Stimulated activated CD4-positive, alpha-beta T cell treated with anti-CD3 and anti-CD28 coated beads, Interleukin-4, amount 100 ng/mL, for 24 hours (primary cell): ENCODE measurements at places on chromosomes 4 and X.

DNA sequence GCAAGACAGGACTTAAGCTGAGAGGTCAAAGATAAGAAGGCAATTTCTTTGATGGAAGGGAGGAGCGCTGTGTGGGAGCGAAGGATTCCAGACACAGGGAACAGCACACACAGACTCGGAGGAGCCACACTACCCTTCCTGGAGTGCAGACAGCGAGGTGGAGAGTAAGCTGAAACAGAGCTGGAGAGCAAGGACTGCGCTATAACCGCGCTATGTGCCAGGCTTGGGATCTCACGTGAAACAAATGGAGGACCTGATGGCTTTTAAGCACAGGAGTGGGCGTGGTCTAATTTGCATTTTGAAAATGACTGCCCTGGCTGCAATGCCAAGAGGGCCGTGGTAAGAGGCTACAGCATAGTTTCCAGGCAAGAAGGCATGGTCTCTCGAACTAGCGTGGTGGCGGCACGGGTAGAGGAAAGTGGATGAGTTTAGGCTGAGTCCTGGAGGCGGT, 113.9 kb upstream of the SORBS2 start:
- DNase-seq: no peak

- DNase-seq: no peak
These were observed 138.4 kb downstream of the GLRA3 start for GRCh38 chr4:174690665-174691064.

DNA sequence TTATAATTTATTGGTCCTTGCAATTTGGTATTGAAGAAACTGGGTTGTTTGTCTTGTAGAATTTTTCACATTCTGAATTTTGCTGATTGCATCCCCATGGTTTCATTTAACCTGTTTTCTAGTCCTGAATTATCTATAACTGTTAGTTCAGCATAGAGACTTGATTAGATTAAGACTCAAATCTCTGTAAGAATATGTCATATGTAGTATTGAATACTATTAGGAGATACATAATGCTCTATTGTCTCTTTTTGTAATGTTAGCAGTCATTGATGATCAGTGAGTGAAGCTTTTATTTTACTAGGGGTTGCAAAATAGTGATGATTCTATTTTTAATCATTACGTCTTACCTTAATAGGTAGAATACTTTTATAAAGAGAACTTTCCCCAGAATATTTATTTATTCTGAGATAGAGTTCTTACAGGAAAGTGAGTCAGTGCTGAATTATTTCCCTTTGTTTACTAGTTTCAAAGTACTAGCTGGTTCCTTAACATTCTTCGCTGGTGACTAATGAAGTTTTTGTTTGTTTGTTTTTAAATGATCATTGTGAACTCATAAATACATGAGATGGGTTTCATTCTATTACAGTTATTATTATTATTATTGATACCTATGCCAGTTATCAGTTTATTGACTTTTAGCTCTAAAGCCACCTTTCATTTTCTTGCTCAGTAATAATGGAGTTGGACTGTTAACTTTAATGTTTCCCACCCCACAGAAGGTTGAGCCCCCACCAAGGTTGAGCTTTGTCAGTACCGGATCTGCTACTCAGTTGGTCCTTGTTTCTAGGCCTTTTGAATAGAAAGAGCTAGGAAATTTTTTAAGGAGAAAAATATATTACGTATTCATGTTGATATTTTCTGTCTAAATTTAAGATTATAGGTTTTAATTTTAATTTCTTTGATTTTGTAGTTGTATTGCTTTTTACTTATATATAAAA, 102.3 kb downstream of the LARP1B start:
- DNase-seq: no peak

- no peak for DNase-seq
These were observed 107.5 kb downstream of the GLUD2 start for GRCh38 chrX:121154858-121155404.

- no peak for DNase-seq
These were observed 76.0 kb upstream of the DDX60 start for GRCh38 chr4:168394556-168394955.

DNA sequence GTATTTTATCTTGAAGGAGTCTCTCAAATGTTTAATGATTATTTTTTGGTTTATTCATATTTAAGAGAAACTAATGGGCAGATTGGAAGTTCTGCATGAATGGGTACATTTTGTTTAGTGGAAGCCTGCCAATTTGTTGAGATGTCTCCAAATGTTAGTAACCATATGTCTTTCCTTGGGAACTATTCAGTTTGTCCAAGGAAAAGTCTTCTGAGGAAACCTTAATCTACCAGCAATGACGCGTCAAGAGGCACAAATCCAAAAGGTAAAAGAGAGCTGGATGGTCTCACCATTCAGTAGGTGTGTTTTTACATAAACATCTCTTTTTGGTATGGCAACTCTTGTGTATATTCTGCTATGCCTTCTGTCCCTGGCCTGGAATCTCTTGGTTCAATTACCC, 37.4 kb upstream of the NDST3 start:
- no peak for DNase-seq

DNA sequence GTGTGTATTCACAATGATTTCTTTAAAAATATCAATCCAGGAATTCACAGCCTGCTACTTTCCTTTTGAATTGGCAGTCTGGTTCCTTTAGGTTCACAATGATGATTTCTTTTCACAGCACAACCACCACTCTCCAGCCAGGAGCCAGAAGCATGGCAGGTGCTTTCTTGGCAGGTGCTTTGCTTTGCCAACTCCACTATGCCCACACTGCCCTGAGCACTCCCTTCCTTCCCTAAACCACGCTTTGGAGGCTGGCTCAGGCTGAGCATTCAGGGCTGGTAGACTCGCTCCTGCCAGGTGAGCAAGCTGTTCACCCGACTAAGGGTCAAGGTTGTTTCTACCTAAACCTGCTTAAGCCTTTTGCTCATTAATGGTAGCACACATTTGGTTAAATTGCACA, 184.5 kb downstream of the SH3KBP1 start:
- no peak for DNase-seq

- DNase-seq: no peak
These were observed 9.7 kb upstream of the RAB28 start for GRCh38 chr4:13493793-13494192.

- DNase-seq: no peak
These were observed 22.9 kb upstream of the ANK2 start for GRCh38 chr4:113026556-113026955.

- no peak for DNase-seq
These were observed 424.5 kb downstream of the RPA4 start for GRCh38 chrX:97308171-97308570.

DNA sequence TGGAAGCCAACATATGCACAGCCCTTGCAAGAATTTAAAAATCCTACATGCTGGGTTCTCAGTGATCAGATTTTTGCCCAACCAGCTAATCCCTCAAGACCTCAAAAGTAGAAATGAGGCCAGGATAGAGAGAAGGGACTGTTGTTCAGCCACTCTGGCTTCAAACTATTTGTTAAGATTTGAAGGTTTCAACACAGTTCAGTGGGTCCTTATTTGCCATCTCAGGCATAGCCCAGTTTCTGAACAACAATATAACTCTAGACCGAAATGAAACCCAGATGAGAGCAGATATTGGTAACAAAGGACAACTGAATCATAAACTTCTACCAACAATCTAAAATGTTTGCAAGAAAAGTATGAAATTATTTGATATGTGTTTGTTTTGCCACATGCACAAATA, 237.3 kb downstream of the NR3C2 start:
- DNase-seq: no peak

DNA sequence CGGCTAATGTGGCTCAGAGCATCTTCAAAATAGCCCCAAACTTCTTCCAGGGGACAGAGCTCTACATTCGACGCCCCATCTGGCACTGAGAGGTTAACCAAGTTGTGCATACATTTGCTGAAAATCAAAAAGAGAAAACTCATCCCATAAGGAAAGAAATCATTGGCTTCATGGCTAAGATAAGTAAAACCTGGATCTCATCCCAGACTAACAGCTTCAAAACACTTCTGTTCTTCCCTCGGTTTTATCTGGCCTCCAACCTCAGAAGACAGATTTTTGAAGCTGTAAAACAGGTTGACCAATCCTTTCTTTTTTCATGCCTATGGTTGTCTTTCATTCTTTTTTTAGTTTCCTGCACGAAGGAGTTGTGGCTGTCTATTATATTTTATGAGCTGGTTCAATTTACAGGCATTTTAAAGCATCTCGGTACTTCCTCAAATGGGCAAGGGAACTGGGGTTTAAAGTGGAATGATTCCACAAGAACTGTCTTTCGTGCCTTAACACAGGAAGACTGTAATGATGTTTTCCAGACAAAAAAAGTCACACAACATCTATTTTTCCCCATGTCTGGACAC, 107.6 kb downstream of the DLG3 start:
- no peak for DNase-seq

DNA sequence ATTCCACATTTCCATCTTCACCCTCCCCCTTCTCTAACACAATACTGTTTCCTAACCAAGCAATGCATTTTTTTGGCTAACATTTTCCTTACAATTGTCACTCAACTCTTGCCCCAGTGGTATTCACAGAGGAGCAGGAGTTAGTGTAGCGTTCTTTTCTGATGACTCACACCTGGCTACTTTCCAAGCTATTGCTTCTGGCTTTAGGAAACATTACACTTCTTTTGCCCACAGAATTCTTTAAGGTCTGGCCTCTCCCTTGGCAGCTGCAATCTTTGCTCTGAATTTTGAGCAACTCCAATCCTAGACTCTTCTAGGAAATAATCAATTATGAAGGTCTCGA, 27.5 kb upstream of the PDGFC start:
- DNase-seq: no peak

- no peak for DNase-seq
These were observed 103.2 kb downstream of the ENPP6 start for GRCh38 chr4:184114431-184114830.

DNA sequence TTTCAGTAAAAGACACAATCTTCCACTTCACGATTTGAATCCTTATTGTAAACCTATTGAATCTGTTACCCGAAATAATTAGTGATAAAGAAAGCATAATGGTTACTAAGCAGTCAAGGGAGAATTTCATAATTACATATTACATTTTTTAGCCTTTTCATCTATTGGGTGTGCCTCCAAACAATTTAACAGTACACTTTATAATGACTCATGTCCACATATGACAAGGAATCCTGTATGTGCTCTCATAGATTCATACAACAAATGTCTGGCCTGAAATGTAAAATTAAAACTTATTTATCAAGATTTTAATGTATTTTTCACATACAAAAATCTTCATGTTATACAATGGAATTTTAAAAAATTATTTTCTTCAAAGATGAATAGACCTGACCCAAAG, 39.4 kb downstream of the PPP3CA start:
- DNase-seq: no peak

DNA sequence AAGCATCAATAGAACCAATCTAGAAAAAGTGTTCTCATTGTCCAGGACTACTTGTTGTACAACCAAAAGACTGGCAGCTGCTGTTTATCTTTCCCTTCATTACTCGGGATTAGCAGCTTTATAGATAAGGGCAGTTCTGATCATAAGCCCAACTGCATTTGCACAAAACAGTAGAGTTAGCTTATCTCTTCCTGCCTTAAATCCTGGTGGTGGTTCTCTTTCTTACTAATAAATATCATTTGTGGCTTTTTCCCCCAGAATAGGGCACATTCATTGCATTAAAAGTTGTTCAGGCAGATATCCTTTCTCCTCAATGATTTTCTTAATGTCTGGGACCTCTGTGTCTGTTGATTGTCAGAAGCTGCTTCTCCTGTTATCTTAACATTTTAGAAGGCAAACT, 20.2 kb upstream of the RRAGB start:
- no peak for DNase-seq

DNA sequence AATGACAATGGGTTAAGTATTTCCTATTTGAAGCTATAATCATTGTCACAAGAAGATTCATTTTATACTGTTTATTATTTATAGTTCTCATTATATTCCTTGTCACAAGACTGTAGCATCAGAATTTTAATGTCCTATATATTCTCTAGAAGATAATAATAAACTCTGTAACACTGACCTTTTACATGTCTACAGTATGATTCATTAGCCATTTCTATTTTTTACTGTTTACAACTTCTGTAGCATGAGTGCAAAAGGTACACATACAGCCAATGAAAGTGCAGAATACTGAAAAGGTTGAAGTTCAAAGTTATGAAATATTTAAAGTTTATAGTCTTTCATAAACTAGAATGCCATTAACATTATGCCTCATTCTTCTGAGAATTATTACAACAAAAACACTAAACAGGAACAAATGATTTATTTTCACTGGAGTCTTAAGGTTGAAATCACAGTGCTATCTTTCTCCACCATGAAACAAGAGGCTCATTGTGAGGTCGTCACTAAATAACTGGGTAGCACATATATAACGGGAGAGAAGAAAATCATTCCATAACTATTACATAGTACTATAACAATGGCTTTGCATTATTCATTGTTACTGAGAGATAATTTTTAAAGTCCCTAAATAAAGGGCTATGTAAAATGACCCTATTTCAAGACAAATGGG, 4.9 kb downstream of the PRR32 start:
- no peak for DNase-seq

DNA sequence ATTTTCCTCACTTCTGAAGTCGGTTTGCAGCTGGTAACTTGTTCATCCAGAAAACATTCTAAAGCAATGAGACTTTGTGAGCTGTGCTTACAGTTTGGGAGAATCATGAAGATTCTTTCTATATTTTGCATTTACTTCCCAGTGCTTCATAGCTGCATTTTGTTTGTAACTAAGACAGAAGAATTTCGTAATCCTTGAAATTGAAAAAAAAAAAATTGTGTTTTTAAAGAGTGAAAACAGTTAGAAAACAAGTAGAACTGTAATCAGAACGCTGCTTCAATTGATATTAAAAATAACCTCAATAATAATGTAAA, 392.4 kb downstream of the UNC5C start:
- DNase-seq: no peak

DNA sequence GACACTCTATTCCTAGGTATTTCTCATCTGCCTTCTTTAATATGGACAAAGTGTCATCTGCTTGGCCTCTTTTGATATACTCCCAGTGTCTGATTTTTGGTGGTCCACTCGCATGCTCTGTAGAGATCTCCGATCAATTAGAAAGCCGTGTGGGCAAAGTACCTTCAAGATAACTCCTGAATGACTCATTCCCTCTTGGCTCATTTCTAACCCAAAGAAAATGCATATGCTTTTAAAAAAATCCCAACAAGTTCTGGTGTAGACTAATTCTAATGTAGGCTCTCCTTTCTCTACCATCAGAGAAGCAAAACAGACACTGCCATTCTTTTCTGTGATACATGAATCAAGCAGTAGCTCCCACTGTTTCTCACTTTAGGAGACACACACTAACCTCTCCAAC, 714.9 kb upstream of the ADGRL3 start:
- DNase-seq: no peak

GRCh38 chr4:48653217-48654014, 126.7 kb downstream of the FRYL start:
- DNase-seq: peak; percentile 66
